GM12865 (cell line): ENCODE measurements at places on chromosomes 13 and 19.

- DNase-seq, result no peak
Measured at GRCh38 chr19:54432144-54432738, 16.8 kb upstream of the LENG8 start.

DNA sequence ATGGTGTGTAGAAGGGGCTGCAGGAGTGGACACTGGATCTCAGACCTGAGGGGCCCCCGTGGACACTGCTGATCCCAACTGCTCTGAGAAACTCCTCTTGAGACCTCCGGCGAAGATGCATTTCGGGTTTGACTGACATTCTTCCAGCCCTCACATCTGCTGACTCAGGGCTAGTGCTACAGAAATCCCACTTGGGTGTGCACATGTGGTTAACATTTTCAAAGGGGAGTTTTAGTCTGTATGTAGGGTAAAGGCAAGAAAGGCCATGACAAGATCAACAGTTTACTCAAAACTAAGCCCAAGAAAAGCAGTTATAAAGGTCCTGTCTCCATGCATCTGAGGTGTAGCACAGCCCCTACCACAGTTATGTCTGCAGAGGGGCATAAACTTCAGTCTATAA lies 31.2 kb downstream of the DLEU7 start:
- no peak for DNase-seq

- no peak for DNase-seq
Measured at GRCh38 chr13:40120288-40120687, 464.8 kb downstream of the COG6 start.

GRCh38 chr13:113672002-113672651 lies 5.1 kb downstream of the GRK1 start:
- DNase-seq, result no peak

- no peak for DNase-seq
Measured at GRCh38 chr13:82436099-82436585, 1446.1 kb downstream of the SLITRK1 start.

GRCh38 chr13:54934121-54934520 lies 1905.5 kb downstream of the OLFM4 start:
- no peak for DNase-seq

DNA sequence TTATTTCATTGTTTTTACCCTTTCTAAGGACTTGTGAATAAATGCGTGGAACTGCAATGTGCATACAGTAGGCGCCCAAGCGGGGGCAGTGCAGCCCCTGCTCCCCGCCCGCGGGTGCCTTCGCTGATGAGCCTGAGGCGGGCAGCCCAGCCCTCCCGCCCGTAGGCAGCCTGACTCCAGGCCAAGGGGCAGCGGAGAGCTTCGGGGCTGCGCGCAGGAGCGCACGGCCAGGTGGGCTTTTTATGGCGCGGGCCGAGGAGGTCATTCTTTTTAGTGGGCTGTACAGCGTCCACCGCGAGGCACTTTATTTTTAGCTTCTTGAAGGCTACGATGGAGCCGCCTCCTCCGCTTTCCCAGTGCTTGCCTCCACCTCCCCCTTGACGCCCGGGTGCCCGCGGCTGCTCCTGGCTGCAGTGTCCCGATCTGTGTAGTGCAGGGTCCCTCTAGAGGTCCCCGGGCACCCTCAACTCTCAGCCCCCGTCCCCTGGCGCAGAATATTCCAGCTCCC lies 60.5 kb downstream of the CCNE1 start:
- peak; percentile 43 for DNase-seq

DNA sequence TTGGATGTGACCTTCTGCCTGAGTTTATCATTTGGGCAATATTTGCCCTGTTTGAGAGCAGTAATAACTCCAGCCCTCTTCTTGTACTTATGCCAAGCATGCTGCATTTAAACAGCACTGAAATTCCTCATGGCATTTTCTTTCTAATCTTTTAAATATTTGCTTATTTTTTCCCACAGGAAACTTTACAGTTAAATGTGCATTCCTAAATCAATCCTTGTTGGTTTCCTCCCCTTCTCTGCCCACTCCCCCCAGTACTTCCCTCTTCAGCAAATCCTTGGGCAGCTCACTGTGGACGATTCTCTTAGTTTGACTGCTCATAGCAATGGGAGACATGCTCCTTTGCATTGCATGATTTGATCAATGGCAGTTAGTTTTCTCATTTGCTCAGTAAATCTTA lies 68.7 kb downstream of the RAP2A start:
- no peak for DNase-seq

DNA sequence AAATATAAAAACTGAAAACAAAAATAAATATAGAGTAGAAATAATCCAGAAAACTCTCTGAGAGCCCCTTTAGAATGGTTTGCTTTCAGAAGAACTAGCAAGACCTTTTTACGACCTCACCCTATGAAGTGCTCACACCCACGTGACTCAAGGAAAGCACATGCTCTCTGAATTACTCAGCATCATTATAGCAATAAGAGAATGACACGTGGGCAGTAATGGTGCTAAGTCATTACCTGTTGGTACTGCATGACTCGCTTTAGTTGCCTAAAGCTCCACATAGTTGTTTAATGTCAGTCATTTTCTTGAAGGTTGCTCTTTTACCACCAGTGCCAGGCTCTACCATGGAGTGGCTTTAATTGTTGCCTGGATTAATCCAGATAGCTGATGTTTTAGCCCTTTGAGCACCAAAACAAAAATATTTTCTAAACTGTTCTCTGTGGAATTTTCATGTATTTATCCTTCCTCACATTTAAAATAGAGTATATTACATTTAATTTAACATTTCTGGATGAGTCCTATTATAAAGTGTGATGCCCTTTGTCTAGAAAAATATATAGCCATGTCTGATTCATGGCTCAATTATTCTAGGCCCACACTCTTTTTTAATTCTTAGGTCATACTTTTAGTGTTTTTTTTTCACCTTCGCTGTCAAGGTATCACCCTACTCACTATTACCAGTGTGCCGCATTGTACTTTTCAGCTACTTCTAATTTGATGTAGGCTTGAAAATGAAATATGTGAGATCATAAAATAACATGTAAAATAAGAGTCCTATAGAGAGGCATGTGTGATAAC lies 56.8 kb downstream of the THSD1 start:
- DNase-seq, result peak; percentile 5

GRCh38 chr19:29439021-29439420 lies 86.8 kb upstream of the VSTM2B start:
- DNase-seq, result no peak

DNA sequence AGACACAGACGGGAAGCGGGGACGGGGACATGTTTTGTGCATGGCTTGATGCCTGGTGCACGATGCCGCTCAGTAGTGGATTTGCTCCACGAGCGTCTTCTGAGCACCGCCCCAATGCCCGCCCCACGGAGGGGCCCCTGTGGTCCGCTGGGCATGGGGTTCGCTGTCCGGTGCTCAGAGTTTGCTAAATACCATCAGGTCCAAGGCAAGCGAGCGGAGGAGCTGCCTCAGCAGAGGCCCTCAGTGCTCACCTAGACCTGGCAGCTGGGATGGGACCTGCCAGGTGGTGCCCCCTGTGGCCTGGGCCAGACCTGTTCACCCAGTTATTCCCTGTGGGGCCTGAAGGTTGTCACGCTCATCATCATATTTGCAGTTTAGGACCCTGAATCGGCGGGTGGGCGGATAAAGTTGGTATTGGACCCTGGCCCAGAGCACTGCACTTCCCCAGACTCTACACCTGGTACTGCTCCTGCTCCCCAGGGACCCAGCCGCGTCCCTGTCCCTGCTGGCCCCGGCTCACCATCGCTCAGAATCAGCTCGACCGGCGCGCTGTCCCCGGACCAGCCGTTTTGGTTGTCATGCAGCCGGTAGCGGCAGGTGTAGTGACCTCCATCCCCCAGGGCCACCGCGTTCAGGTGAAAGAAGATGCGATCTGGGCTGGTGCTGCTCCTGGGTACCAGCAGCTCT lies 2.3 kb downstream of the A1BG start:
- DNase-seq, result no peak

DNA sequence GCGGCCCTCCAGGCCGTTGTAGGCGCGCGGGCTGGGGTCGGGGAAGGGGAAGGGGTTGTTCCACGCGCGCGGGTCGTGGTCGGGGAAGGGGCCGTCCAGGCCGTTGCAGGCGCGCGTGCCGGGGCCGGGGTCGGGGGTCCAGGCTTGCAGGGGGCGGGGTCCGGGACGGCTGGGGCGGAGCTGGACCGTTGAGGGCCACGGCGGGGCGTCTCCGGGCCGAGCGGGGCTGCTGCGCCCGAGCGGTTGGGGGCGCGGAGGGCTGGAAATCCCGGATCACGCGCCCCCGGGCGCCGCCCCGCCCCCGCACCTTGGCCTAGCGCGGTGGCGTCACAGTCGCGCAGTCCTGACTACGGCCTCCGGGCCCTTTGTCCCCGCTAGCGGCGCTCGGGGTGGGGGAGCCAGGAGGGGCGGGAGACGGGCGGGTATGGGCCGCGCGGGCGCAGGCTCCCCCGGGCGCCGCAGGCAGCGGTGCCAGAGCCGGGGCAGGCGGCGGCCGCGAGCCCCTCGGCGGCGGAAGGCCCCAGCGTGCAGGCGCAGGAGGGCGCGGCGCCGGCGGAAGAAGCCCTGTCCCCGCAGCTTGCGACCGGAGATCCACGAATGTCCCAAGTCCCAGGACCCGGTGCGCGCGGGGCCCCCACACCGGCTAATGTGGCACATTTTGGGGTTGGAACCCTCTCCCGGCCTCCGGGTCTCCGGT lies 665 bp downstream of the GPX4 start:
- peak; percentile 81 for DNase-seq

DNA sequence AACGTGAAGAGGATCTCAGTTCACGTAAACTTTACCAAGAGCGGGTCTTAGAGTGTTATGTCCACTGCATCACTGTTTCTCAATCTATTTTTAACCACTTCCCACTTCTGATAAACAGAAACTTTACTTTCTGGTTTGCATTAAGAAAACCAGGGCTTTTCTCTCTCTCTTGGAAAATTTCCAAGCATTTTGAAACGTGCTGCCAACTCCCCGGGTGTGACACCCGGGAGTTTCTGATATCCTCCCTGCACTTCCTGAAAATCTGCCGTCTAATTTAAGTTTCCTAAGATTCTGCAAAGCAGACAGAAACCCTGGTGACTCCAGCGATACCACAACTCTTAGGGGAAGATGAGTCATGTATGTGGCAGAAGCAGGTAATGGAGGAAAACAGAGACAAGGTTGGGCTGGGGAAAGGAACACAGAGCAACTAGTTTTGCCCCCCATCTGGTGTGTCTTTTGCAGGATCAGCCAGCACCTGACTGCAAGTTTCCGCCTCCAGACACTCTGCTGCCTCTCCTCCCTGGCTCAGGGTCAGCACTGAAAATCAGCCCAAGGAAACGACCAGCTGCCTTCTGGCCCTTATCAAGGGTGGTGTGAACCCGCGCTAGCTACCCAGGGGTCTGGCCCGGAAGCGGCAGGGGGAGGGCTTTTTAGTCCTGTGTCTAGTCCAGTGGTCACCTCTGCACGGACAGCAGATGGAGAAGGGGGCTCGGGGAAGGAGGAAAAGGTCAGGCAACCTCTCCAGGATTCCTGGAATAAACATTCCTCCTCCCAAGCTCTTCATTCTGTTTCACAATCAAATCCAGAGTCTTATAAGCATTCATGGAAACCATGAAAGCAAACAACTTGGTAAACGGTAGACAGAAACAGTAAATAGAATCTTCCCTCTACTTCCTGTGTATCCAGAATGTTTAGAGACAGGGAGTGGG lies 11.3 kb upstream of the FFAR2 start:
- peak; percentile 64 for DNase-seq

DNA sequence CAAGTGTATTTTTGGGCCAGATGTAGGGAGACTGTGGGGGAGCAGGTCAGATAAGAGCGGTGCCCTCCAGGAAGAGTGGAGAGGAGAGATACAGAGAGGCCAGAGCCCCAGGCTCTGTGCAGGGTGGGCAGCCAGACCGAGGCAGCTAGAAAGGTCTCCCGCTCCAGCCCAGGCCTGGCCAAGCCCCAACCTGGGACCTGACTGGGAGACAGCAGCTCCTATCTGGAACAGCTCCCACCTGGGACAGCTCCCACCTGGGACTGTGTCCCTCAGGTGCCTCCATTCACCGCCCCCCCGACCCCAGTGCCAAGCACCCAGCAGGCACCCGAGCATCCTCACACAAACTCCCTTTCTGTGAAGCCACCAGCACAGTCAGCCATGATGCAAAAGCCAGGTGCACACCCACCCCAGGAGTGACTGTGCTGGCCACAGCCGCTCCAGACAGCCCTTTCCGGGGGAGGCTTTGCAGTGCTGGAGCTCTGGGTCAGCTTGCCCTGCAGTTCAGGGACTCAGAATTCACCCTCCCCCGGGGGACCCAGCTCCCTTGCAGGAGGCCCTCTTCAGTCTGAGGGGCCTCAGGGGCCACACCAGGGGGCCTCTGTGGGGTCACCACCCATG lies 2.1 kb upstream of the GRTP1 start:
- no peak for DNase-seq

DNA sequence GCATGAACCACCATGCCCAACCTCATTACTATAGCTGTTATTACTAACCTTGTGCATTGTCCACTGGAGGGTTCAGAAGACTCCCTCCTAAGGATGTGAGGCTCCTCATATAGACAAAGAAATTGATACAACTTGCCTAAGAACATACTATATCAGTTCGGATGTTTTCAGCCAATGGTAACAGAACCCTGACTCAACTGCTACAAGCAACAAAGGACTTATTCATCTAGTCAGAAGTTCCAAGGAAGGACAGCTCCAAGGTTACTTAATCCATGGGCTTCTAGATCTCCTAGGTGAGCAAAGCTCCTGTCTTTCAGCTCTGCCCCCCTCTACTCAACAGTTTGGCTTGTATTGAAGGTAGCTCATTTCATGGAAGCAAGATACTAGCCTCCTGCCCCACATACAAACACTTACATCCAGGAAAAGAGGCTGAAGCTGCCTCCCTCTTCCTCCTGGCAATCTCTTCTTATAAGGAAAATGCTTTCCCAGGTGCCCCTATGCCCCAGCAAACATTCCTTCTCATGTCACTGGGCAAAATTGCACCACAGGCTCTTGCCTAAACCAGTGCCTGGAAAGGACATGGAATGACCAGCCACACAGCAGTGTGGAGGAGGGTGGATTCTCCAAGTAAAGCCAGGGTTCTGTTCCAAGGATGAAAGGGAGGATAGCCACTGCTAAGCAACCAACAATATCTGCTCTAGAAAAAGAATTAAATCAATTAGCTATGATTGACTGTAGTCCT lies 497.8 kb downstream of the FOXO1 start:
- no peak for DNase-seq

DNA sequence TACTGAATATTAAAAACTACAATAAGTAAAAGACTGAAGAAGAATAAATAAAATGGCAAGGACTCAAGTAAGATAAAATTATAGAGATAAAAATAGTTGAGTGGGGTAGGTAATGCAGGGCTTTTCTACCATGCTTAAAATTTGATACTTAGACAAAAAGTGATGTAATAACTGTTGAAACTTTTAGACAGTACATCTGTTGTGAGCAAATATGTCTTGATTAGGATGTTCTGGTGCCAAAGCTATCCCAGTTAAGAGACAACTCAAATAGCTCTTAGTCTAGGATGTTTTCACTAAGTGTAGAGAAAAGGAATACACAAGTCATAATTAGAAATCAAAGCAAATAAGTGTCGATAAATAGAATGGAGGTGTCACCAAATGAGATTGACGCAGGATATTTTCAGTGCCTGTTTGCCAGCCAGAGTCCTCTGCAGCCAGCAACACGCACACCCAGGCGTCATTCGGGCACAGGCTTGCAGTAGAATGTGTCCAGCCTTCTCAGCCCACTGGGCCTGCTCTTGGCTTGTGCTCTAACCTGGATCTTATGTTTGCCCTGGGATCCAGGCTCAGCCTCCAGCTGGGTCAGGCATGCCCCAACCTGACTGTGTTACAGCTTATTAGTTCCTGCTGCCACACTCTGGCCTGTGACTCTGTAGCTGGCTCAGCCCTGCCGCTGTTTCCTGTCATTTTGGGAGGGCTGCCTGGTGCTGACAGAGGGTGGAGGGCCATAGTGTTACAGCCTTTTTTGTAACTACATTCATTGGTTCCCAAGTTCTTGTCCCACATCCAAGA lies 766.2 kb downstream of the PCDH17 start:
- DNase-seq, result no peak
